ENCODE measurements at places on chromosomes 13 and 19.

- no peak for DNase-seq
Observed at GRCh38 chr19:20038358-20039202, 725 bp downstream of the ZNF682 start.

DNA sequence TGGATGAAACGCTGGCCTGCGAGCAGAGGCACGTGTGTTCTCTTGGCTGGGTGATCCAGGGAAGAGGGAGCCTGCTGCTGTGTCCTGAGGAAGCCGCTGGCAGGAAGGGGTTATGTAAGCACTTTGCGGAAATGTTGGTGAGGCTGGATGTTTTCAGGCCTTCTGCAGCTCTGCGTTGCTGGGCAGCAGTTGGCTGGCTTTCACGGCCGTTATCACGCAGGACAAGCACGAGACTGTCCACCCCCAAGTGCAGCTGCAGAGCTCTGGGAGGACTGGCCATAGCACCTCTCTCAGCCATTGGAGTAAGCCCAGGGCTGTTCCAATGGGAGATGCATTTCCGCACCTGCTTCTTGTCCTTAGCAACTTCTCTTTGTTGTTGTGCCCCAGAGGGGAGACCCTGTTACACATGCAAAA, 146.9 kb upstream of the SOX21 start:
- DNase-seq, result no peak

DNA sequence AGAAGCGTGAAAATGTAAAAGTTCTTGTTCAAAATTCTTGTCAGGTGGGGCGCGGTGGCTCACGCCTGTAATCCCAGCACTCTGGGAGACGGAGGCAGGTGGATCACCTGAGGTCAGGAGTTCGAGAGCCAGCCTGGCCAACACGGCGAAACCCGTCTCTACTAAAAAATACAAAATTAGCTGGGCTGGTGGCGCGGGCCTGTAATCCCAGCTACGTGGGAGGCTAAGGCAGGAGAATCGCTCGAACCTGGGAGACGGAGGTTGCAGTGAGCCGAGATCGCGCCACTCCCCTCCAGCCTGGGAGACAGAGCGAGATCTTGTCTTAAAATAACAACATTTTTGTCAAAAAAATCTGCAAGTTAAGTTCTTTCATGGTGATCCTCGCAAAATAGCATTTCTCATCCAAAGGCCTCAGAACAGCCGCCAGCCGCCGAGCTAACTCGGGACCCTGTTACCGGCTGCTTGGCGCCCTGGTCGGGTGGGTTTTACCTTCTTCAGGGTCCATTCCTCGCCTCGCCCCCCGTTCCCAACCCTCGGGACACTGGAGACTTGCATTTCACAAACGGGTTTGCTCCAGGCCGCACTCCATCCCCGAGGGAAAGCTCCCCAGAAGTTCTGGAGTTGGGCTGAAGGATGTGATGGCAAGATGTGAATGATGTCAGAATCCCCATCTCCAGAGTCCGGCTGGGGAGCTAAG, 1.6 kb downstream of the LATS2 start:
- no peak for DNase-seq

GRCh38 chr13:113947311-113948033, 26.4 kb downstream of the C13orf46 start:
- DNase-seq, result no peak

Data from HAP-1 (cell line).